ENCODE measurements at places on chromosomes 1 and 21.

DNA sequence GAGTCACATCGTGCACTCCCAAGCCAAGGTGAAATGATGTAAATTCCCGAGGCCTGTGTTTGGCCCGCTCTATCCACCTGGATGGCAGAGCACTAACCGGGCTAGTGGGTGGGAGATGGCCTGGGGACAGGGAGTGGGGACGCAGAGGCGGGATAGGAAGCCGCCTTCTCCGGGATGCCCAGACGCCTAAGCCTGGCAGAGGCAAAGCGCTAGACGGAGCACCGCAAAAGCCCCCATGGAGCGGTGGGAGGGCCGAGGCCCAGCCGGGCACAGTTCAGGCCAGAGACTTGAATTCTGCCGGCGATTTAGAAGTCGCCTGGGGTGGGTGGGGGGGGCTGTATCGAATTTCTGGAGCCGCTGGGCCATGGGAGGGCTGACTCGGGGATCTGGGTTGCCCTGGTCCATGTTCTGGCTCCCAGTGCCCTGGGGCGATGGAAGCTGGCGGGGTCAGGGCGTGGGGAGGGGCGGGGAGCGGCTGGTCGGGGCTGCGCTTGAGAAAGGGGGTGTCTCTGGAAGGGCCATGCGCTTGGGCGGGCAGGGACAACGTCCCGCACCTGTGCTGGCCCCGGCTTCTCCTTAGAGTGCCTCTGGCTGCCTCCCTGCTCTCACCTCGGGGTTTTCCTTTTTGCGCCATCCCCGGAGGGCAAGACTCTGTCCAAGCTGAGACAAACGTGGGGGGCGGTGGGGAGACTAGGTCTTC lies 28.0 kb downstream of the KIAA2013 start:
- DNase-seq, result no peak

GRCh38 chr1:3188150-3188971 lies 119.4 kb downstream of the PRDM16 start:
- no peak for DNase-seq

GRCh38 chr1:223543560-223543959 lies 121.9 kb downstream of the CAPN8 start:
- DNase-seq, result no peak

- no peak for DNase-seq
Measured at GRCh38 chr1:40901886-40902852, 40.0 kb upstream of the CITED4 start.

DNA sequence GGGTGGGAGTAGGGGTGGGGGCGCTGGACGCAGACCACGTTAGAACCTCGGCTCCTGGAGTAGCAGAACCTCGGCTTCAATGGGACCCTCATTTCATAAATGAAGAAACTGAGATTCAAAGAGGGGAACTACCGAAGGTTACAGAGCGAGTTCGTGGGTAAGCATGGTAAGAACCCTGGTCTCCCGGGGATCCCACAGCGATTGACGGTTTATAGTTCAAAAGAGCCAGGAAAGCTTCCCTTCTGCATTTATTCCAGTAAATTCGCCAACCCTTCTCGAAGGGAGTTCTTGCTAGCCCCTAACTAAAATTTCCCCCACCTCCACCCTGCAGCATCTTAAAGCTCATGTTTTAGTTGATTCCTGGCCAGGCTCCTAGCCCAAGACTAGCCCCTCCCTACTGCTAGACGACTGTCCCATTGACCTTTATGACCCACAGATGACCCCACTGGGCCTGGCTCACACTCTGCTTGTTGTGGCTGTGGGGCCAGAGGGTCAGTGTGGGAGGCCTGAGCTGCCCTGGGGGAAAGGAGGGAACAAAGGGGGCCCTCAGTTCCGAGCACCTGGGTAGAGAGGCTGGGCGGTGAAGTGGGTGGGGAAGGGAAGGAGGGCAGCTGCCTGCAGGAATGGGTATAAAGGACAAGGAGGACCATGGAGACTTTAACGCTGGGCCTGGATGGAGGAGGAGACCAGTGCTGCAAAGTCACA lies 558 bp upstream of the KIF21B start:
- DNase-seq, result no peak

- no peak for DNase-seq
Measured at GRCh38 chr1:212221801-212222200, 63.4 kb upstream of the PPP2R5A start.

DNA sequence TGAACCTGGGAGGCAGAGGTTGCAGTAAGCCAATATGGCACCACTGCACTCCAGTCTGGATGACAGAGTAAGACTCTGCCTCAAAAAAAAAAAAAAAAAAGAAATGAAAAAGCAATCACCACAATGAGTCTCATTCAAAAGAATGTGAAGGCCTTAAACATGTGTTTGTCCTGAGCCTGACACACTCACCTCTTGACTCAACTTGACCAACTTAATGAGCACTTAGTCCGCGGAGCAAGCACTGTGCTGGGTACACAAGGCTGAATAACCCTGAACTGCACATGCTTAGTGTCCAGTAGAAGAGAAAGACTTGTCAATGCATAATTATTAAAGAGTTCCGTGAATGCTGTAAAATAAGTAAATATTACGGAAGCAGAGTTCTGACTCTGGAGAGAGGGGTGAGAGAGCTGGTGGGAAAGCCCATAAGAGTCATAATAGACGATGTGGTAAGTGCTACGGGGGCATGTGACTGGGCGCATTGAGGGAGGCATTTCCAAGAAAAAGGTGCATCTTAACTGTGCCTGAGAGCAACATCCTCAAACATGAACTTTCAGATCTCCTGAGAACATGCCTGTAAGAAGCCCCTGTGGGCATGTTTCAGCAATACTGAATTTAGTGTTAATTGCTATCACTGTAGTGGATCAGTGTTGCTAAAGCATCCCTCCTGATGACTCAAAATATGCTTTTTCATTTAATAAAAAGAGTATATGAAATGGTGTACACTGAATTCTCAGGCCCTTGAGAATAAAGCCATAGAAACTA lies 27.2 kb downstream of the MCOLN2 start:
- DNase-seq, result no peak

- DNase-seq, result no peak
Measured at GRCh38 chr1:117531222-117531621, 74.6 kb upstream of the TENT5C start.

DNA sequence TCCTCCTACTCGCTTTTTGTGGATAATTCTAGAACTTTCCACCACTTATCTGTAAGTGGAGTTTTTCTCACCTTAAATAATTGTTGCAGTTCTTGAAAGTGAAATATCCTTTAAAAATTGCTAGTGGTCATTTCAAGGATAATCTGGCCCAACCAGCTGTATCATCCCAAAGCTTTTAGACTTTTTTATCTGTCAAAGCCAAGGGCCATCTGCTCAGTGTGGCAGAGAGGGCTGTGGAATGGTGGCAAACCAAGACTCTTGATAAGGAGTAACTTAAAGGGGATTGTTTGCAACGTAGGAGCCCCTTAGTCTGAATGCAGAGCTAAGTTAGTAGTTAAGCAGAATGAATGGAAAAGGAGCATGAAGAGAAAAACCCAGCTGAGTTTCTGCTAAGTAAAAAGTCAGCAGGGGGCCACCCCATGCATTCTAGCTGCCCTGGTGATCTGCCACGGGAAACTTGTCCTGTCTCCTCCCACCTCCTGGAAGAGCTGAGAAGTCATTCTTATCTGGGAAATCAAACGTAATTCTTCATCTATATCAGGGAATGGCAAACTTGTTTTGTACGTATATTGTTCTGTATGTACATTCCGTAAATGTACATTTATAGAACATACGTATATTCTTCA lies 169.3 kb downstream of the PRDM2 start:
- no peak for DNase-seq

DNA sequence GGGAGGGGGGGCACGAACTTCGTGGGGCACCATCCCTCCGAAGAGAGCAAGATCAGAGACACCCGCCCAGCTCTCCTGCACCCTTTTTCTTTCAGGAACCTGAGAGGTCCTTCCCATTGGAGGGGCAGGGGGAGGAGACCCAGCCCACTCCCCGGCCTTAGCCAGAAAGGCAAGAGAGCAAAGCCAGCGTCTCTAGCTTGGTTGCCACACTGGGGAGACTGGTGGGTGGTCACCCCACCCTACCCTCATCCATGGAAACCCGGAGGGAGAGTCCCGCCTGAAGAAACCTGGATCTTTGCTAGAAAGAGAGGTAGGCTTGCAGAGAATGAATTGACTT lies 246 bp downstream of the ATP2B4 start:
- DNase-seq, result no peak

GRCh38 chr1:21621761-21622436 lies 47.3 kb downstream of the RAP1GAP start:
- DNase-seq, result no peak

DNA sequence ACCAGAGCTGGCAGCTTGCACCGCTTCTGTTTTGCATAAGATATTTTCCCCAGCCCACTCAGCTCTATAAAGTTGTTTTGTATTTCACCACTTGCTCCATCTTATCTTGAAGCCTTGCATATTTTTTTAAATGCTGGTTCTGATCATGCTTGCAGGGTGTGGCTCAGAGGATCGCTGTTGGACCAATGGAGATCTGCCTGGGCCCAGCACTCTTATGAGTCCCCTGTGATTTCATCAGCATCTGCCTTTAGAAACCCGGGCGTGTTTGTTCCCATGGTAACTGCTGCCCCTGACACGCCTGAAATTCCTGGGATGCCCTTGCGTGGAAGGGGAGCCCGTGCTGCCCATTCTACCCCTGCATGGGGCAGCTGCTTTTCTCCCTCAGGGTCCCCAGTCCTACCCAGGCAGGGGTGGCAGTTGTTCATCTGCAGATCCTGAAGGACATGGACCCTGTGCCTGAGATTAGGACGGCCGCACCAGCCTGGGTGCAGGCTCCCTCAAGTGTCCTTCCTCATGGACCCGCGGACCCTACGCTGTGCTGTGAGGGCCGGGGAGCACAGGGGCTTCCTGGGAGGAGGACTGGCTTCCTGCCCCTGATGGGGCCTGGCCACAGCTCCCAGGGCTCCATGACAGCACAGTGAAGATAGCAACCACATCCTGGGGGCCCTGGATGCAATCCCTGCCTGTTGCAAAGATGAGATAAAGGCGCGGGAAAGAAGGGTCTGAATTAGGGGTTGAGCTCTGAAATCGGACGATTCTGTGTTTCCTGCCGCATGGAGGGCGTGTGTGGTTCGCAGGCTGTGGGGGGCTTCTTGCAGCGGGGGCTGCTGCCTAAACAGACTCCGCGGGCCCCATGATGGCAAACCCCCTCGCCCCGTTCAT lies 226.5 kb downstream of the SDCCAG8 start:
- DNase-seq, result no peak

- no peak for DNase-seq
Measured at GRCh38 chr1:222040121-222040805, 298.4 kb upstream of the DUSP10 start.

DNA sequence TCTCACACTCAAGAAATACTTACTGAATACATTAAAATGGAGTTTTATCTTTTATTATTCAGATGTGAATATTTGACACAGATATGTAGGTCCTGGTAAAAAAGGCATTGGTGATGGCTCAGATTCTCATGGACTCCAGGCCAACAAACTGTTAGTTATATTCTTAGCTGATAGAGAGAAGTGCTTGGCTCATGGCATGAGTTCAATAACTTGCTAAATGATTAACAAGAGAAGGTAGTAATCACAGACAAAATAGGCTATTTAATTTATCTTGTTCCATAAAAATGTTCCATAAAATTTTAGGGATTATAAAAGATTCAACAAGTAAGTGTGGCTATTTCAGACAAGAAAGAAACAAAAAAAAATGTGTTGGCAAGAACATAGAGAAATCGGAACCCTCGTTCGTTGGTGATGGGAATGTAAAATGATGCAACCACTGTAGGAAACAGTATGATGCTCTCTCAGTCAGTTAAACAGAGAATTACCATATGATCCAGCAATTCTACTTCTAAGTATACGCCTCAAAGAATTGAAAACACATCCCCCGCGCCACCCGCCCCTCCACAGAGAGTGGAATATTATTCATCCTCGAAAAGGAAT lies 737.8 kb upstream of the ADAMTS5 start:
- DNase-seq, result no peak

- no peak for DNase-seq
Measured at GRCh38 chr1:227661495-227661894, 73.6 kb downstream of the JMJD4 start.

DNA sequence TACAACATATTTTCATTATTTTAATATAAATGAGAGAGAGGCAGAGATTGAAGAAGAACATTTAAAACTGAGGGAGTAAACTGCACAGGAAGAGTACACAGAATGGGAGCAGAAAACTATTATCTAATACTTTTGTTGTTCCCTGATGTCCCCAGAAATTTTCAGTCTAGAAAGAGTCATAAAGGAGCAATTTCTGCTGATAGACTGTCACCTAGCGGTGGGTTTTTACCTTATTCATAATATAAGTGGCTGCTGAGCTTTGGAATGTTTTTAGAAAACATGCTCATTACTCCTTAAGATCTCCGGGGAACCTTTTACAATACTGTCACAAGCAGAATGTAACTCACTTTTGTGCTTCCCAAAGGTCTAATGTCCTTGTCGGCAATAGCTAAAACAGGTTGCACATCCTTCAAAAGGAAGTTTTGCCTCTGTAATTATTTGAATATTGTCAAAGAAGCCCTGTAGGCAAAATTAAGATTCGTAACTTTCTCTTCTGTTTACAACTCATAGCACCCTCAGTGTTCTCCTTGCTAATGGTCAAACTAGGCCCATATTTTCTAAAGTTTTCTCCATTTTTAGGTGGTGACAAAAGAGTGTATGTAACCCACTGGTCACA lies 4.9 kb upstream of the NPL start:
- DNase-seq, result no peak

GRCh38 chr1:153773096-153773921 lies 1.9 kb upstream of the SLC27A3 start:
- no peak for DNase-seq

DNA sequence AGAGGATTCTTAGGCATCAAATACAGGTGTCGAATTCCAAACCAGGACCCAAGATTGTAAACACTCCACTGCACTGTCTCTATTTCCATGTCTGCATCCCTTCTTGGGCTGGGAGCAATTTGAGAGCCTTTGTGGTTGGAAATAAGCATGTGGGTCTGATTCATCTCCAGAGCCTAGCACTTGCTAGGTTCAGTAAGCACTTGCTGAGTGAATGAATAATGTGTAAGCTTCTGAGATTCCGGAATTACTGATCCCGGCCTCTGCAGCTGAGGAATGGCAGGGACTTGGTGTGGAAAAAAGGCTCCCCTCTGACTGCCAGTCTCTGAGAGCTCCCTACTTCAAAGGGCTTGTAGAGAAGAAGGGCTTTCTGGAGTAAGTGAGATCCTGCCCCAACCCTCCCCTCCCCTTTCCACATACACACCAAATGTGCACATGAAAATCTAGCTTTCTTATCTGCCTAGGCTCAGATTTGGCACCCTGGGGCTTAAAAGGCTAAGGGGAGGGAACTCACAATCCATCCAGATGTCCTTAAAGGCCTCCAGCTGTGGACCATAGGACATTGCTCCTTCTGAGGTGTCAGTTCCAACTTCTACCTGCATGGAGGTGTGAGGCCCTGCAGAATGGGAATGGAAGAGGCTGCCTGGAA lies 39.6 kb upstream of the TRABD2B start:
- DNase-seq, result no peak

DNA sequence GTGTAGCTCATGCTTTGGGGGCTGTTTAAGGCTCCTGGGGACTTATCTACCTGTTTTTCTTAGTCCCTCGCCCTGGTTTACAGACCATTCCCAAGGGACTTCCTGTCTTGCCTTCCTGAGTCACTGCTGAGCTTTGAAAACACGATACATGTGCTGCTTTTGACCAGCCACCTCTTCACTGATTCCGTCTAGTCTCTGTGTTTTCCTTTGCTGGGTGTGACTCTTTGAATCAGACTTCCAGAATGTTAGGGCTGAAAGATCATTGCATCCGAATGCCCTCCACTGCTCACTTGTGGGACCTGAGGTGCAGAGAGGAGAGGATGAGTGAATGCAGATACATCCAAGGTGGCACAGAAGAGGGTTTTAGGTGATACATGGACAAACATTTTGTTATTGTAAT lies 35.4 kb upstream of the CITED4 start:
- no peak for DNase-seq

All from ureter (tissue), 1 donor.